ENCODE measurements at places on chromosomes 12 and 14.

- DNase-seq, result no peak
Observed at GRCh38 chr14:60357551-60358149, 108.6 kb downstream of the PPM1A start.

DNA sequence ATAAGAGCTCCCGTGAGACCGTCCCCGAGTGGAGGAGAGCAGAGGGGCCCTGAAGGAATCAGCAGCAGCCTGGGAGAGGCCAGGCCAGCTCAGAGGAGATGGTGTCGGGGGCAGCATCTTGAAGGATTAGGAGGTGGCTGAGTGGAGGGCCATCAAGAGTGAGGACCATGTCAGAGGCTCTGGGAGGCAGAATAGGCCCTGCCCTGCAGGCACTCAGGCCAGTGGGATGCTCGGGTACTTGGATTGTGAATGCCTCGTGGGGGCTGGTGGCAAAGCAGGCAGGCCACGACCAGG is 47.7 kb downstream of the IL31 start:
- DNase-seq, result no peak

DNA sequence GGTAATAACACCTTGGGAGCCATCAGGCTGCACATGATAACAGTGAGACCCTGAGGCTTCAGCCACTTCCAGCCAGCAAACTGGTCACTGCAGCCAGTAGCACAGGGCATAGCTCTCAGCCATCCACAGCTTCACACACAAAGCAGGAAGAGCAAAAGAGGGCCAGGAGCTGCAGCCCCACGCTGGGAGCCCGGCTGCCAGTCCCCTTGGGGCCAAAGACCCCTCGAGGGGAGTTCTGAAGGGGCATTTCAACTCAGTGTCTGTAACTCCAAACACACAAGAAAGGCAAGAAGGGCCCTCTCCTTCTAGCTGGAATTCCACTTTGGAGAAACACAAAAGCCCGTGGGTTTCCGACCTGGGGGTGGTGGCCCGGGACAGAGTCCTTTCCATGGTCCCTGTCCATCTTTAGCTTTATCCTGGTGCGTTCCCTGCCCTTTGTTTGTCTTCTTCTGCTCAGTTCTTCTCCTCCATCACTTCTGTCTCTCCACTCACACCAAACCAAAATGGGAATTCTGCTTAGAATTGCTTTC is 151.8 kb upstream of the FKBP4 start:
- DNase-seq, result peak; percentile 30

DNA sequence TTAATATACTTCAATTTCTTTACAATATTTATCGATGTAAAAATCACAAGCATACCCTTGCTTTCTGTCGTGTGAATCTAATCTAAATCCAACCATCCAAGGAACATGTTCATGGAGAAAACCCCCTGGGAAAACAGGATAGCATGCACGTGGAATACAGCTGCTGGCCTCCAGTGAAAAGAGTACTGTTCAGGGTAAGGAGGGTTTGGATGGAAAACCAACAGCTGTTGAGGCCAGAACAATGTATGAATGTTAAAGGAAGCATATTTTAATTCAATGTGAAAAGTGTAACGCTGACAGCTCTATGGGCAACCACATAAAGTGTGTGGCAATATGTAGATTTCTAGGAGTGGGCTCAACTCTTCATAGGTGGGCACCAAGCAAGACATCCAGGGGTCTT is 344.0 kb downstream of the TMEM132D start:
- no peak for DNase-seq

DNA sequence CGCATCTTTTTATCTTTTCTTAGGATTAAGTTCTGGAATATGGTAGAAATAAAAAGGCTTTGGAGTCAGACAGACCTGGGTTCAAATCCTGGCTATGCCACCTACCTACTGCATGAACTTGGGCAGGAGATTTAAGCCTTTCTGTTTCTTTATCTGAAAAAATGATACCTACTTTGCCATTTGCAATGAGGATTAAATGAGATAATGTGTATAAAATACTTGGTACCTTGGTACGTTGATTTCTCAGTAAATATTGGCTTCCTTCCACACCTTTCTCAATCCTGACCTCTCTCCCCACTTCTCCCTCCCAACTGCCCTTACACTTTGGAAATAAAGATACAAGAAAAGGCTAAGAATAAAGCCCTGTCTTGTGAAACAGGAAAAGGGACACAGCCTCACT is 172.6 kb downstream of the PAX9 start:
- DNase-seq, result no peak

- no peak for DNase-seq
Observed at GRCh38 chr14:94059998-94060397, 21.0 kb downstream of the DDX24 start.

All from left forelimb (tissue), 1 donor.